ENCODE measurements at places on chromosomes 12 and 14.

DNA sequence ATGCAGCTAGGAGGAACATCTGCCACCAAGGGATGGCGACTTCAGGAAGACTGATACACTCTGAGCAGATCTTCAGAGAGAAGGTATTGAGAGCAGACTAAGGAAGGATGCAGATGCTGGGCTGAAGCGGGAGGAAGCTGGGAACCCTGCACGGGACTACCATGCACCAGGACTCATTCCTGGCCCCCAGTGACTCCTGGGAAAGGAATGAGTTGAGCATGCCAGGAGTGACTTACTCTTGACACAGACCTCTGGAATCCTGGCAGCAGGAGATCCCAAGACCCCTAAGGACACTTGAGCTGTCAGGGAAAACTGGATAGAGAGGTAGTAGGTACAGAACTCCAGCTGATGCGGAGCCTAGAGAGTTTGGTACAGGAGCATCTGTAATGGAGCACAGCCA is 336.1 kb downstream of the RPS29 start:
- DNase-seq = no peak

DNA sequence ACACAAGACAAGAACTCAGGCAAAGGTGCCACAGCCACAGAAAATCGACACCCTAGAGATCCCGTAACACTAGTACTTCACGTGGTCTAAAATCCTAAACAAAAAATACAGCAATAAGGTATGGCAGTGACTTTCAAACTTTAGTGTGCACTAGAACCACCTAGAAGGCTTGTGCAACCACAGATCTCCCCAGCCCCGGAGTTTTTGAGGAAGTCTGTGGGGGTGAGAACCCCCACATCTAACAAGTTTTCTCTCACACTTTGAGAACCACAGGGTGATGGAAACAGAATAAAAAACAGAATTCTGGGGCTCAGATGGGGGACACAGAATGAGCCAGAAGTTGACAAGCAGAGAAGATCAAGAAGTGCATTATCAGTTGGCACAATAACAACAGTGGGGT is 254.0 kb downstream of the ANO6 start:
- no peak for DNase-seq

GRCh38 chr12:12097891-12098690 is 27.4 kb downstream of the BCL2L14 start:
- DNase-seq = no peak

DNA sequence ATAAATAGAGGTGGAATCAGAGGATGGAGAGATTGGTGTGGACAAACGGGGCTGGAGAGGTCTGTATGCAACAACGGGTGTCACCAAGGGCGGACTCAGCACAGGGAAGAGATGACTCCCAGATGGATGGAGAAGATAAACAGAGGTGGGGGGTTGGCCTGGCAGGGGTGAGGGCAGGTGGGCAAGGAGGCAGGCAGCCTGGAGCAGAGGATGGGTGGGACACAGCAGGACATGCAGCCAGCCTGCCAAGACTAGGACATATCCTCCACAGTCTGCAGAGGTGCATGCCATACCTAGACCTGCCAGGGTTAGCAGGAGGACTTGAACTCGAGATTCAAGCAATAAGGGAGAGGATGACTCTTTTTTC is 56.2 kb downstream of the TTC7B start:
- DNase-seq = no peak

- peak; percentile 57 for DNase-seq
Observed at GRCh38 chr14:88030079-88030478, 25.1 kb downstream of the GPR65 start.

GRCh38 chr12:109631302-109631701 is 57.7 kb downstream of the MVK start:
- DNase-seq = no peak

DNA sequence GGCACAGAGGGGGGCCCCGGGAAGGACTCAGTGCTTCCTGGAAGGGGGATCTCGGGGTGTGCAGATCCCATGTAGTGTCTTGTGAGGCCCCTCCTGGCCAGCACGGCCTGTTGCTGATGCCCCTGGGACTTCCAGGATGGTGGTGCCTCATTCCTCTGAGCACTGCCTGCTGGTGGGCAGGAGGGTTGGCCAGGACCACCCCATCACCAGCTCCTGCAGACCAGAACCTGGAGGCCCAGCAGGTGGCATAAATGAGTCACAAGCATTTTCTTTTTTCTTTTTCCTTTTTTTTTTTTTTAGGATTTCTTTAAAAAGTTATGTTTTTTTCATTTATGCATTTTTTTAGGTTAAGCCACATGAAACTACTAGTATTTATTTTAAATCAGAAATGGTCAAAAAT is 8.0 kb downstream of the MMP17 start:
- no peak for DNase-seq

- DNase-seq = peak; percentile 65
Observed at GRCh38 chr12:123388177-123388950, 4.4 kb downstream of the KMT5A start.

DNA sequence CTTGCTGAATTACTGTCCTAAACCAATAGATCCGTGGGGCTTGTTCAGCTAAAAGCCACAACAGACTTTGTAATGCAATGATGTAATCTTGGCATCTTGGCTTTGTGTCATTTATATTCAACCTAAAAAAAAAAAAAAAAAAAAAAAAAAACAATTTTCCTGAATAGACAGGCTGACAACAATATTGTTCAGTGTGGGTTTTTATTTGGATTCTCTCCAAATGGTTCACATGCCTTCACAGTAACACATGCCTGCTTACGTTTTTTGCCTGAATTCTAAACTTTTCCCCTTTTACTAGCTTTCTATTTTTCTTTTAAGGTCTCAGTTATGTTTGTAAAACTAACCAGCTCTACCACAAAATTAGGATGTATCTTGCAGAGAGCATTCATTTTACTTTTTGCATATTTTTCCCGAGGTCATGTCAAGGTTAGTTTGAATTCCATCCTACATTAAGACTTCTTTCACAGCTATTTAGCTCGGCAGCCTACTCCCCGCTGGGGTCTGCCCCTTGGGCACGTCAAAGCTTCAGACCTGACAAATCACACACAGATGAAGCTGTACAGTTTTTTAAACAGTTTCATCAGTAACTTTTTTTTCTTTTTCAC is 213.7 kb upstream of the NPAS3 start:
- DNase-seq = no peak

GRCh38 chr12:1108276-1108675 is 117.3 kb downstream of the ERC1 start:
- peak; percentile 17 for DNase-seq

- DNase-seq = no peak
Observed at GRCh38 chr12:104526320-104526719, 69.6 kb downstream of the CHST11 start.

DNA sequence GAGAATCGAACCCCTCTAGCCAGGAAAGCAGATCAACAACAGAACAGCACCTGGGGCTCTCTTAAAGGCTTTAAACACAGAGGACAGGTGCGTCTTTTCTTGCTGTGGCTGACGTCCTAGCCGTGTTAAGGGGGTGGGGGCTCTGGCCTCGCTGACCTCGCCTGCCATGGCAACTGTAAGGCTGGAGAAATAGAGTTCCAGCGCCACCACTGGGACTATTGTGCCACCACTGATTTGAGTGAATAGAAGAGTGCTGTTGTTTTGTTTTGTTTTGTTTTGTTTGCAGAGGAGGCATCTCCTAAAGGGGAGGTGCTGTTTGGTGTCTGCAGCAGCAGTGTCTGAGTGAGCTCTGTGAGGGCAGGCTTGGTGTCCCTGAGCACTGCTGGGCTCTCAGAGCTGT is 34.2 kb upstream of the PRMT8 start:
- DNase-seq = no peak

GRCh38 chr14:26414103-26414502 is 183.7 kb downstream of the NOVA1 start:
- no peak for DNase-seq

DNA sequence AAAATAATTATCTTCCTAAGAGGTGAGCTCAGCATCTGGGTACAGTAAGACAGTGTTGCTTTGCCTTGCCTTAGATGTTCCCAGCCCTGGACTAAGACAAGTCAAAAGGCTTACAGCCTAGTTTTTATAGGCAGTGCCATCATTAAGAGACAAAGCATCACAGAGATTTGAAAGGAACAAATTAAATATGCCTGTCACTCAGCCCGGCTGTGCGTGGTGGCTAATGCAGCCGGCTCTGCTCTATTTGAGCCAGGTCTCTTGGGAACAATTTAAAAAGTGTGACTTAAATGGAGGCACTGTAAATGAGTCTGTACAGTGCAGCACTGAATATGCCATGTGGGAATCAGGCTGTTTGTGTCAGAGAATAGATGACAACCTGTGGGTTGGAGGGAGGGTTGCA is 1687.4 kb upstream of the FLRT2 start:
- DNase-seq = no peak

DNA sequence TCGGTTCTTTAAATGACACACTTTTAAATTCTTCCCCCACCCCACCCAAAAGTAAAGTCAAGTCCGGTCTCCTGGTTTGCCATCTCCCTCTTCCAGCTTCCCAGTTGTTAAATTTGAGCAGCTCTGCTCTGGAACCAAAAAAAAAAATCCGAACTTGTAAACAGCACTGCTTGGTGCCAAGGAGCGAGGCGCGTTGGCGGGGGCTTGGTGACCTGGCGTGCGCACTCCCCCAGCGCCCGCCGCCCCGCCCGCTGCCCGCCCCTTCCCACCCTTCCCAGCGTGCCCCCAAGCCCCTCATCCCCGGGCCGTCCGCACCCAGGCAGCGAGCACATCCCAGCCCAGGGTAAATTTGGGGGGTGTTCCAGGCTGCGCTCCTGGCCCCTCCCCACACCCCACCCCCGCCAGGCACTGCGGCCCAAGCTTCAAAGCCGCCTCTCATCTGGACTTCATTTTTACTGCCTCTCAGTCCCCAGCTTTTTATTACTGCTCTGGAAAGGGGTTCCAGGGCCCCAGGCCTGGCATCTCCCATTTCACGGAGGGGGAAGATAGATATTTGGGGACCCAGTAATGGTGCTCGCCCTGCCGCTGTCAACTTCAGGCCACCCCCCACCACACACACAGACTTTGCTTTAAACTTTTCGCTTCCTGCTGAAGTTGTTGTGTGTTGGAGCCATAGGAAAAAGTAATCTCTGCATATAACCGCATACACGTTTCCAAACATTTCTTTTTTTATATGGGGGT is 11.7 kb upstream of the ITGB7 start:
- no peak for DNase-seq

GRCh38 chr14:35959835-35960234 is 133.7 kb downstream of the BRMS1L start:
- no peak for DNase-seq

DNA sequence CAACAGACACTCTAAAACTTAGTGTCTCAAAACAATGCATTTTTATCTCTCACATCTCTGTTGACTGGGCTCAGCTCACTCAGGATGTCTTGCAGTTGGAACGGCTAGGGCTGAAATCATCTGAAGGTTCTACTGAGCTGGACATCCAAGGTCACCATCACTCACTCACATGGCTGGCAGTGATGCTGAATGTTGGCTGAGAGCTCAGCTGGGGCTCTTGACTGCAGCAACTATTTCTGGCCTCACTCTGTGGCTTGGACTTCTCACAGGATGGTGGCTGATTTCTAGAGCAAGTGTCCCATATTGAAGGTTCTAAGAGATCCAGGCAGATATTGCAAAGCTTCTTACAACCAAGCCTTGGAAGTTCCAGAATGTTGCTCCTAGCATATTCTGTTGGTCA is 166.5 kb downstream of the ZFP36L1 start:
- no peak for DNase-seq

Data from inflammatory macrophage (primary cell).